Renal pelvis (tissue), 12 donors: ENCODE measurements at places on chromosomes 7 and 10. TPM values are rescaled to one million over a fixed set of nuclear protein-coding genes. Genes with fewer than 3 reads are reported as not detected.

DNA sequence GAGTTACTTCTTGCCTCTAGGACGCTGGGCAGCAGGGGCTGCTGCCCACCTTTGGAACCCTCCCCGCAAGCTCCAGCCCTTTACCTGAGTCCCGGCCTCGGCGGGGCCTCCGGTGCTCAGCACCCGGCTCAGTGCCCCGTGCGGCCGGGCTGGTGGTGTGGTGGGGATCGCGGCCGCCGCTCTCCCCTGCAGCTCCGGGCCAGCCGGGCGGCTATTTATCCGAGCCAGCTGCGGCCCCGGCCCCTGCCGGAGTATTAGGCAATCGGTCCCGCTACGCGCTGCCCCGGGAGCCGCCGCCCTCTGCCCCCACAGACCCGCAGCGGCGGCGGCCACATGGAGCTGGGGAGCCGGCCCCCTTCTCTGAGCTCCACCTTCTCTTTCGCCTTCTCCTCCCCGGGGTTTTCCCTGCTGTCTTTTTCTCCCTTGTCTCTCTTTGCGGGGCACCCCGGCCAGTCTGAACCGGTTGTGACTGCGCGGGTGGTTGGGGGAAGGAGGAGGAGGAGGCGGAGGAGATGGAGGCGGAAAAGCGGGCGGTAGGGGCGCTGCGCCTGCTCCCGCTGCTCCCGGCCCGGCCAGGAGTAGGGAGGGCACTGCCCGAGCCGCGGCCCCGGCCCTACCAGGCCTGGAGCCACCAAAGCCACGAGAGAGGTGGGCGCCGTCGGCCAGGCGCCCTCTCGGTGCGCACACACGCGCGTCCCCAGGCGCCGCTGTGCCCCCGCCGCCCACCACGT is at the start of gene SLC16A9:
SLC16A9 (minus strand) TSS at position 456 of the 731 bp plus-strand sequence. CDS start 25,559 bp downstream, outside the sequence.
- DNase-seq = peak; percentile 78

- no peak for DNase-seq
These were observed 808.5 kb upstream of the CELF2 start for GRCh38 chr10:10209167-10209566.

- DNase-seq = no peak
These were observed 2.5 kb downstream of the HSPB1 start for GRCh38 chr7:76304888-76305375.

GRCh38 chr7:44403176-44403759 is 77.9 kb upstream of the CAMK2B start:
- no peak for DNase-seq

DNA sequence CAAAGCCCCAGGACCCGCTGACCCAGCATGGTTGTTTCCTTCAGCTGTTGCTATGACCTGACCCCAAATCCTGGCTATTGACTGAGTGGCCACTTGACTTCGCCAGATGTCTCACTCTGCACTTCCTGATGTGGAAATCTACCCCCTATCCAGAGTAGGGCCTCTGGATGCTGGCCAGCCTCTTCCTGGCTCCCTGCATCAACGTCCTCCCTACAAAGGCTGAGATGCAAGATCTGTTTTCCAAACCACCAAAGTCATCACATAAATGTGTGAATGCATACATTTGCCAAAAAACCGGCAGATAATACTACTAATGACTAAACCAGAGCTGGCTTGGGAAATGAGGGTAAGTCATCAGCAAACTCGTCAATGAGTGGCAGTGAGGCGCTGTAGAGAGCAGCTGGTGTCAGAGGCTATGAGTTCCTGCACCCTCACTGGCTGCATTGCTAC is 70.4 kb downstream of the PYROXD2 start:
- DNase-seq = peak; percentile 41

- DNase-seq = no peak
These were observed 165.7 kb downstream of the HECW1 start for GRCh38 chr7:43278088-43278644.

DNA sequence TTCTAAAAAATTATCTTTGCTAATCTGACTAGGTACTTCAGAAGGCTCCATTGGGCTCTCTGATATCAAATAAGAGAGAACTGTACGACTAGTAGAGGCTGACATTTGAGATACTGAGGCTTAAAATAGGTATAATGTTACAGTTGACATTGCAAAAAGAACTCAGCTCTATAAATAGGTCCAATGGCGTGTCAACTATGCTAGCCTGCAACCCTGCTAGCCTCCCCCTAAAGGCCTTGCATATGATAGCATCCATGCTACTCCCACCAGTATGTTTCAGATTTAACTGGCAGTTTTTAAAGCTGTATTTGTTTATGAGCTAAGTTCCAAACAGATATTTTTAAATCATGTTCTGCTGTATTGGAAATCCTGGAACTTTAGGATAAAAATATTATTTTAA is at the start of gene PPP1R3A:
PPP1R3A (minus strand) TSS at position 64 of the 400 bp plus-strand sequence; CDS start at position 51, 13 bp downstream.
- no peak for DNase-seq

DNA sequence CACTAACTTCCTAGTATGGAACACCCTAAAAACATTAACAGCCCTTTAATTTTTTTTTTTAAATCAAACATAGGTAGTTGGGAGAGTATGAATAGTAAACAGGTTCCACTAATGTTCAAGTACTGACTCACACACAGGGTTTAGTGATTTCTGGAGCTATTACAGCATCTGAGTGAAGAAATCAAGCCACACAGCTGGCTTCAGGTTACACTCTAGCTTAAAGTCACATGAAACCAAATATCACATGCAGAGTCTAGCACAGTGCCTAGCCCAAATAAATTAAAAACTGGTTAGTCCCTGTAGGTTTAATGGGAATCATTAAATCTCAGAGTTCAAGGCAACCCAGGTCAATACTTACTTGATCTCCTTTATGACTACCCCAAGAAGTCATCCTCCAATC is 11.6 kb downstream of the PANK1 start:
- no peak for DNase-seq

DYNC1I1 gene
- 0.43 TPM for polyA plus RNA-seq

IL6 gene
- not detected for polyA plus RNA-seq

GHRHR gene
- polyA plus RNA-seq = 0.35 TPM

NSUN6 gene
- 39.6 TPM for polyA plus RNA-seq

GNG11 gene
- polyA plus RNA-seq = 43.8 TPM
